ENCODE measurements at places on chromosomes 7 and 10.

DNA sequence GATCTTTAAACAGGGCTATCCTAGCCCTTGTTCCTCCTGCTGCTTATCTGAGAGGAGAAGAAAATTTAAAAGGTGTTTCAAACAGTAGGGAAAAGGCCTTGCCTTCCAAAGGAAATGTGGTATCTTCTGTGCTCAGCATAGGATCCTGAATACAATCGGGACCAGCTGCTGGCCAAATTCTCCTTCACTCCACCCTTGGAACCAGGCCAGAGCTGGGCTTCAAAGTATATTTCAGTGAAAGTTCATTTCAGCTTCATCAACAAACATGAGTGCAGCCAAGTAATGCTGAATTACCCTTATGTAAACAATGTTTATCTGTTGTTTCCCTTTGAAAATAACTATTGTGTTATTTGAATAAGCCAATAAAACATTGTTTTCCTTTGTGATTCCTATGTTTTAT is 146.5 kb upstream of the MEOX2 start:
- DNase-seq: no peak

- DNase-seq: no peak
Measured at GRCh38 chr10:89047397-89047796, 56.8 kb downstream of the FAS start.

- no peak for DNase-seq
Measured at GRCh38 chr7:142566271-142566670, 183.0 kb upstream of the PRSS1 start.

- DNase-seq: no peak
Measured at GRCh38 chr7:101598422-101598985, 30.6 kb downstream of the MYL10 start.

GRCh38 chr10:87816898-87817608 is 973 bp downstream of the ATAD1 start:
- DNase-seq: no peak

DNA sequence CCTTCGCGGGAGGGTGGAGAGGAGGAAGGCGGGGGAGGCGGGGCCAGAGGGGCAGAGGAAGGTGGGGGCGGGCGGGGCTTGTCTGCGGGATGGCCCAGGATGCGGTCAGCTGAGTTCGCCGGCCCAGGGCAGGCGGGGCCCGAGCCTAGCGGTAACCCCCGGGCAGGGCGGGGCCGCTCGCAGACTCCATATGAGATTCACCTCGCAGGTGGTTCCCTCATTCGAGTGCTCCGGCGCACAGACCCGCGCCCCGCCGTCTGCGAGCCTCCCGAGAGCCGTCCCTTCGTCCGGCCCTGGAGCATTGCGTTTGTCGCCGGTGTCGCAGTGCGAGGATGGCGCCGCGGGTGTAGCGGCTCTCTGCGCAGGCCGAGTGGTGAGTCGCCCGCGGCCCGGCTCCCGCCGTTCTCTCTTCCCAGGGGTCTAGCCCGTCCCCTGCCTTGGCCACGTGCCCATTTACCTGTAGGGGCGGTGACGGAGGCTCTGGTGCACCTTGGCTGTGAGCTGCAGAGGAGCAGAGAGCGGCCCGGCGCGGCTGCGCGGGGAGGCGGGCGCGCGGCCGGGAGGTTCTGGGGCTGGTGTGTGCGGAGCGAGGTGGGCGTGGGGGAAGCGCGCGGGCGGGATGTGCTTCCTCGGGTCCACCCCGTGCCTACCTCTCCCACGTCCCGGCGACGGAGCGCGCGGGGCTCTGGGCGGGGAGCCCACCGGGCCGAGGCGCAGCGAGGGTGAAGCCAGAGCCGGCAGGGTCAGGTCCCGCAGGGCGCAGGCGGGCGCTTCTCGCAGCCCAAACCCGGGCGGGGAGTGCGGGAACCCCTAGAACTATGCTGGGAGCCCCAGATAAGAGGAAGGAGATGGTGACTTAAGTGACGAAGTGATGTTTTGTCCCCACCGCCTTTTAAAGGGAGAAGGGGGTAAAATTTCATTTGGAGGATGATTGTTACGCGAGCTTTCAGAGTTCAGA is at the start of gene UPP1:
TSS of gene UPP1 (plus strand) at position 220 of the 958 bp plus-strand sequence. CDS start 5,519 bp downstream, outside the sequence.
- DNase-seq: no peak

GRCh38 chr7:29289156-29290021 is 94.8 kb downstream of the CHN2 start:
- DNase-seq: no peak

All from H1 (cell line).